ENCODE measurements at places on chromosomes 13 and 19.

DNA sequence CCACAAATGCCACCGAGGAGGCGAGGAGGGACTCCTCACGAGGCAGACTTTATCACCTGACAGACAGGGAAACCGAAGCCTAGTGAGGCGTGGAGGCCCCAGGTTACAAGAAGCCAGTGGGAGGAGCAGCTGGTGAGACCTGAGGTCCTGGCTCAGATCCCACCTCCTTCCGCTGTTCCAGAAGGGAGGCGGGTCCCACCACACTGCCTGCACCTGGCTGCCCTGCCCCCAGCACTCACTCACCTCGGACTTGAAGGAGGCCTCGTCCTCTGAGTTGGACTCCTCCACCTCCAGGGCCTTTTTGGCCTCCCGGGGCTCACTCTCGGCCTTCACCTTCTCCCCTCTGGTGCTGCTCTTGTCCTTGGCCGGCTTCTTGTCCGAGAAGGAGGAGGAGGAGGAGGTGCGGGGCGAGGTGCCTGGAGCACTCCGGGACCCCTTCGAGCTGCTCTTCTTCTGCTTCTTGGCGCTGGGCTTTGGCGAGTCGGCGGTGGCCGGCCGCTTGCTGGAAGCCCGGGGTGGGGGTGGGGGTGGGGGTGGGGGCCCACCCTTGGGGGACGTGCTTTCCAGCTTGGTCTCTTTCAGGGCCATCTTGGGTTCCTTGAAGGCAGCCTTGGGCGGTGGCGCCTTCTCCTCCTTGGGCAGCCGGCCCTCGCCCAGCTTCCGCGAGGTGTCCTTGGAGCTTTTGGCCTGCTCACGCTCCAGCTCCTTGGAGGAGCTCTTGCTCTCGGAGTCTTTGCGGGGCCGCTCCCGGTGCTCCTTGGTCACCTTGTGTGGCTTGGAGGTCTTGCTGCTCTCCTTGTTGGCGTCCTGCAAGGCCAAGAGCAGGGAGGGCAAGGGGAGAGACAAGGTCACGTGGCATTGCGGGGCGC is 57.7 kb downstream of the MLLT1 start:
- no peak for DNase-seq

DNA sequence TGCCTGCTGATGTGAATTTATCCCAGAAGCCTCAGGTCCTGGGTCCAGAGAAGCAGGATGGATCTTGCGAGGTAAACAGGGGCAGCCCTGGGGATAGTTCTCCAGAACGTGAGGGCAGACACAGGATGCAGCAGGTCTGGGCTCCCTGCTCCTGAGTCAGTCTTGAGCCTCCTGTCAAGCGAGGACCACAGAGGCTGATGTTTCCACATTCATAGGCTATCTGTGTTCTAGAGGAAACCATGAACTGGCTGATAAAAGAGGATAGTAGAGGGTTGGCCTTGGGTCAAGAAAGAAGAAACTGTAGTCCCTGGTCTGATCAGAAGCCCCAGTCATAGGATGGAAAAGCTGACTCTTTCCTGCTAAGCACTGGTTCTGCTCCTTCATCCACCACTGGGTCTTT is 2.2 kb downstream of the ZNF175 start:
- DNase-seq = no peak

DNA sequence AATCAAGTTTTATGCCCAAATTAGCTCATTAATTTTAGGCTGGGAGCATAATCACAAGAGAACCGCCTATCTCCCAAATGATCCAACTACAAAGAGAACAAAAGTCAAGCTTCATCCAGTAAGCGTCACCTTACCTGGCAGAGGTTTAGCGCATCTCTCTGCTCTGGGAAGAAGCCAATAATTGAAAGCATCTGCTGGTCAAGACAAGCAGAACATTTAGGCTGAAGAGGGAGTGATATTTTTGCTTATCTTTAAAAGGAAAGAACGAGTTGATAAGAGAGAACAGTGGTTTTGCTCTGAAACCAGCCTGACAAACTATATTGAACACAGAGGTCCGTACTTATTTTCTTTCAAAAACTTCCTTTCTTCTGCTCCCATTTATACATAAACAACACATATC is 242.1 kb downstream of the ENOX1 start:
- no peak for DNase-seq

- DNase-seq = peak; percentile 59
Observed at GRCh38 chr19:1239796-1240737, 1.5 kb upstream of the ATP5F1D start.

- DNase-seq = no peak
Observed at GRCh38 chr19:41896581-41896942, 13.6 kb downstream of the ARHGEF1 start.

GRCh38 chr13:105737688-105738087 is 797.8 kb downstream of the EFNB2 start:
- DNase-seq = no peak

GRCh38 chr19:33612928-33613619 is 8.7 kb upstream of the CHST8 start:
- DNase-seq = no peak

GRCh38 chr13:95503662-95504061 is 48.9 kb upstream of the CLDN10 start:
- DNase-seq = no peak

- no peak for DNase-seq
Observed at GRCh38 chr13:47420020-47420419, 523.2 kb upstream of the HTR2A start.

- DNase-seq = no peak
Observed at GRCh38 chr19:48520134-48520533, 8.5 kb upstream of the LMTK3 start.

GRCh38 chr13:85132986-85133385 is 666.2 kb downstream of the SLITRK6 start:
- DNase-seq = no peak

DNA sequence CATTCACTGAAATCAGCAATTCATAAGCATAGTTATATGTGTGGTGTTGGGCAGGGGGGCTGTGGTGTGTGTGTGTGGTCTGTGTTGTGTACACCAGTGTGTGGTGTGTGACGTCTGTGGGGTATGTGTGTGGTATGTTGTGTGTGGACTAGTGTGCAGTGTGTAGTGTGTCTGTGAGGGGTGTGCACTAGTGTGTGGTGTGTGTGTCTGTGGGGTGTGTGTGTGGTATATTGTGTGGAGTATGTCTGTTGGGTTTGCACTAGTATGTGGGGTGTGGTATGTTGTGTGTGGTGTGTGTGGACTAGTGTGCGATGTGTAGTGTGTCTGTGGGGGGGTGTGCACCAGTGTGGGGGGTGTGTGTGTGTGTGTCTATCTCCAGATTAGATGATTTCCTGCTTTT is 7.2 kb upstream of the CDC16 start:
- no peak for DNase-seq

DNA sequence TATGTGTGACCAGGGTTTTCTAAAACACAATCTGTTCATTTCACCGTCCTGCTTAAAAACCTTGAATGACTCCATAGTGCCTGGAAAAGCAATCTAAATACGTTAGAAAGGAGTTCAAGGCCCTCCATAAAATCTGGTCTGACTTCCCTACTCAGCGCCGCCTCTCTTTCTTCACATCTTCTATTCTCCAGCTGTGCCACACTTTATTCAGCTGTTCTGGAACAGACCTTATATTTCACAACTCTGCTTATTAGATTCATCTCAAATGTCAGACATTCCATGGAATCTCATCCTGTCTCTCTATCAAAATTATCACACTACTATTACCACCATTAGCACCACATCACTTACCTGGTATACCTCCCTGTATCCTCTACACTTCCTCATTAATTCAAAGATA is 19.8 kb upstream of the SPART start:
- DNase-seq = no peak

GRCh38 chr13:97283888-97284287 is 61.8 kb downstream of the MBNL2 start:
- no peak for DNase-seq

GRCh38 chr13:32515246-32515645 is 23.3 kb downstream of the N4BP2L2 start:
- DNase-seq = no peak

GRCh38 chr13:30718661-30719524 is 16.4 kb upstream of the ALOX5AP start:
- DNase-seq = no peak

GRCh38 chr19:29372461-29372860 is 153.3 kb upstream of the VSTM2B start:
- no peak for DNase-seq

DNA sequence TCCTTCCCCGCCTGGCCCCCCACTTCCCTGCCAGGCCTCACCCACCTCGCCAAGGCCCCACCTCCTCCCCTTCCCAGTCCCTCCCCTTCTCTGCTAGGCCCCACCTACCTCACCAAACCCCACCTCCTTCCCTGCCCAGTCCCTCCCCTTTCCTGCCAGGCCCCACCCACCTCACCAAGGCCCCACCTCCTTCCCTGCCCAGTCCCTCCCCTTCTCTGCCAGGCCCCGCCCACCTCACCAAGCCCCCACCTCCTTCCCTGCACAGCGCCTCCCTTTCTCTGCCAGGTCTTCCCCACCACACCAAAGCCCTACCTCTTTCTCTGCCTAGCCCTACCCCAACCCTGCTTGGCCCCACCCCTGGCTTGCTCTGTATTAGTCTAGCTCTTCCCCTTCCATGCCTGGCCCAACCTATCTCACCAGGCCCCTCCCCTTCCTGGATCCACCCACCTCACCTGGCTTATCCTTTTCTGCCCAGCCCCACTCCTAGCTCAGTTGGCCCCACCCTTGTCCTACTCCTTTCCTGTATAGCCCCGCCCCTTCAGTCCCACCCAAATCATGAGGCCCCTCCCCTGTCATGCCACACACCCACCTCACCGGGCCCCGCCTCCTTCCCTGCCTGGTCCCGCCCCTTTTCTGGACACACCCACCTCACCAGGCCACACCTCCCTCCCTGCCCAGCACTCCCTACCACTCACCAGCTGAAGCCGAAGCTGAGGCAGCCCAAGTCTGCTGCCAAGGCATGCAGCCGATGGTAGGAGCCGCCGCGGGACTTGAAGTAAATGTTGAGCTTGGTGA is 16.2 kb downstream of the CERS1 start:
- no peak for DNase-seq

DNA sequence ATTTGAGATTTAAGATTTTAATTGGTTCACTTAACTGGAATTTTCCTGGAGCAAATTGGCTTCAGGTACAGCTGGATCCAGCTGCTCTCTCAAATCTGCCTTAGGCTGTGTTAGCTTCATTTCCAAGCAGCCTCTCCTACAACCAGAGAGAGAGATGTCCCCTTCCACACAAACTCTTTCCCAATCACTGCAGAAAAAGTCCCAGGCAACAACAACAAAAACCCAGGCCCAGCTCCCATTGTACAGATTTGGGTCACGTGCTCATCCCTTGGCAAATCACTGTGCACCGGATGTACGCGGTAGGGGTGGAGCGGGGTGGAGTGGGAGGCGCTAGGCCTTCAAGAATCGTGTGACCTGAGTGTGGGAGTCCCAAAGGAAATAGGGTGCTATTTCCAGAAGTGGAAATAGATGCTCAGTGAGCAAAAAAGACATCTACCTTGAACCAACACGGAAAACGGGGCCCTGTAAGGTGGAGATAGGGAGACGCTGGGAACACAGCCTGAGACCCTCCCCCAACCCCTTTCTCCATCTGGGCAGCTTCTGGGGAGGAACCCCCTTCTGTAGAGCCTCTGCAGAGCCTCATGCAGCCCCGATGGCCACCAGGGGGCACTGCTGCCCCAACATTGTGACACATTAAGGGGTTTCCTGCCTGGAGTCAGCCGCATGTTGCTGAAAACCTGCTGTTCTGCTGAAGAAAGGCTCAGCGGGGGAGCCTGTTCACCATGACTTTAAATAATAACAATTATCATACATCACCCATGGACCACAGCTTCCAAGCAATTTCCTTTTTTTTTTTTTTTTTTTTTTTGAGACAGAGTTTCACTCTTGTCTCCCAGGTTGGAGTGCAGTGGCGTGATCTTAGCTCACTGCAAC is 25.4 kb downstream of the HPN start:
- DNase-seq = peak; percentile 63

- DNase-seq = no peak
Observed at GRCh38 chr13:24631922-24632321, 48.3 kb upstream of the ATP12A start.

GRCh38 chr13:28685892-28686291 is 27.0 kb downstream of the POMP start:
- DNase-seq = no peak

- no peak for DNase-seq
Observed at GRCh38 chr13:33827139-33827538, 9.2 kb downstream of the RFC3 start.

DNA sequence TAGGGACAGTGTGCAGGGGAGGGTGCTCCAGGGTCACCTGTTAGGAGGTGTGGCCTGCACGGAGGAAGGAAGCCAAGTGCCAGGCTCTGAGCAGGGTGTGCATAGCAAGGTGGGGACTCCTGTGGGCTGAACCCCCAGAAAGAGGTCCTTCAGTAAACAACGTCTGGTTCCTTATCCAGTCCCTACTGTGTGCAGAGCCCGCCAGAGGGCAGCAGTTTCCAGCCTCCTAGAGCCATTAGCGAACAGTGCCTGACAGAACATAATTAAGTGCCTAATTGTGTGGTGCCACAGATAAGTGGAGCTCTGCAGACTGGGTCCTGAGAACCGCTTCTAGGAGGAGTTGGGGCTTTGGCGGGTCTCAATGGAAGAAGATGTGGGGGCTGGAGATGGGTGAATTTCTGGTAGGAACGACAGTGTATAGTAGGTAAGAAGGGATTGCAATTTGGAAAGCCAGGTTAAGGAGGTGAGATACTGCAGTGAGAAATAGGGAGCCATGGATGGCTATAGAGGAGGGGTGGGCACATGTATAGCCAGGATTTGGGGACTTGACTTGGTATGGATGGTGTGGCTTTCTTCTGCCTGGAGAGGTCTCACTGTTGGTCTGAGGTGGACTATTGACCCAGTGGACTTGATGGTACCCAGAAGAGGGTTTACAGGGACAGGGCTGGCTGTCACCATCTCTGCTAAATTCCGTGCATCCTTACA is 323.1 kb downstream of the ZNF536 start:
- DNase-seq = no peak

DNA sequence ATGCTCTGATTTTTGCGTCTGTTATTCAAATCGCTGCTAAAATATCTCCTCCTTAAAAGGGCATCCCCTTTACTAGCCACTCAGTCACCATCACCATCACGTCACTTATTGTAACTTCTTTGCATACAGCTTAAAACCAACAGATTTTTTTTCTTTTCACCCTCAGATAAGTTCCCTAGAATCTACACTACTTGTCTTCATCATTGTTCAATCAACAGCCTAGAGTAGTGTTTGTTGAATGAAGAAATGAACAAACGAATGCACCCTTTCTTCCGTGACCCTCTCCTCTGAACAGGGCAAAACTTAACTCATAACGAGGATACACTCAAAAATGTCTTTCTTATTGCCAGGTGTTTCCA is 1.1 kb upstream of the AKAP11 start:
- no peak for DNase-seq

GRCh38 chr13:32403108-32403507 is 24.8 kb downstream of the N4BP2L1 start:
- no peak for DNase-seq

GRCh38 chr19:5680084-5680436 is 256 bp downstream of the MICOS13 start:
- no peak for DNase-seq
